ENCODE measurements at places on chromosomes 7 and 10.

DNA sequence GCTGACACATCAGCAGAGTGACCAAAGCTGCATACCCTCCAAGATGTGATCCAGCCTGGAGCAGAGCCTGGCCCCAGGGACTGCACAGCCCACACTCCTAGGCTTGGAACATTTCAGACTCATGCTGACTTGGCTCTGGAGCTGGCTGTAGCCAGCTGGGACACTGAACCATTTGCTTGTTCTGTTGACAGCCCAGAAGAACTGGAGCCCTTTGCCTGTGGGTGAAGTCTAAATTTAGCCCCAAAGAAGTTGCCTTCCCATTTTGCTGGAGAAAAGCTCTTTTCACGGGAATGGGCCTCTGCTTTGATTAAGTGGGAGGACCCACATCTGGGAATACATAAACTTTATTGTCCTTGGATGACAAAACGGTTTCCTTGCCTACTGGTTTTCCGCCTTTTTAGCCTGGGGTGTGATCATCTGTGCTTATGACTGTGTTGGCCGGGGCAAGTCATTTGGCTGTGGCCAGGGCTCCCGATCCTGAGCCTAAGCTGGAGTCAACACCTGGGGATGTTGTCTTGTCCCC, 186.2 kb upstream of the BMPER start:
- no peak for DNase-seq

GRCh38 chr10:119348516-119349240, 141.3 kb downstream of the GRK5 start:
- no peak for DNase-seq

DNA sequence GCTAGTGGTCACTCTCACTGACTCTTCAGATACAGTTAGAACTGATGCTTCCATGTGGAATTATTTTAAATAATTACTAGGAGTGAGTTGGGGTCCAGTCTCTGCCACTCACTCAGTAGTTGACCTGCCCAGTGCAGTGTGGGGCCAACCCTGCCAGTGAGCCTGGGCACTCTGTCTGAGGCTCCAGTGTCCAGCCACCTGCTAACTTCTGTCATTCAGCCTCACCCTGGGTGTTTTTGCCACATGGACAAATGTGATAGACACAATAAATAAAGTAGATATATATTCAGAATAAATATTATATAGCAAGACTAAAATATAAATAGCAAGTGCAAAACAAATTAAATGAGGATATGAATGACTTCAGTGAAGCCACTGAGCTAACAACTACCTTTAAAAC, 7.2 kb downstream of the INSYN2A start:
- no peak for DNase-seq

- no peak for DNase-seq
These were observed 26.9 kb downstream of the WIPI2 start for GRCh38 chr7:5216931-5217330.

GRCh38 chr10:69845574-69846292, 44.0 kb downstream of the COL13A1 start:
- no peak for DNase-seq

GRCh38 chr10:6220418-6221191, 17.9 kb downstream of the PFKFB3 start:
- DNase-seq = no peak

DNA sequence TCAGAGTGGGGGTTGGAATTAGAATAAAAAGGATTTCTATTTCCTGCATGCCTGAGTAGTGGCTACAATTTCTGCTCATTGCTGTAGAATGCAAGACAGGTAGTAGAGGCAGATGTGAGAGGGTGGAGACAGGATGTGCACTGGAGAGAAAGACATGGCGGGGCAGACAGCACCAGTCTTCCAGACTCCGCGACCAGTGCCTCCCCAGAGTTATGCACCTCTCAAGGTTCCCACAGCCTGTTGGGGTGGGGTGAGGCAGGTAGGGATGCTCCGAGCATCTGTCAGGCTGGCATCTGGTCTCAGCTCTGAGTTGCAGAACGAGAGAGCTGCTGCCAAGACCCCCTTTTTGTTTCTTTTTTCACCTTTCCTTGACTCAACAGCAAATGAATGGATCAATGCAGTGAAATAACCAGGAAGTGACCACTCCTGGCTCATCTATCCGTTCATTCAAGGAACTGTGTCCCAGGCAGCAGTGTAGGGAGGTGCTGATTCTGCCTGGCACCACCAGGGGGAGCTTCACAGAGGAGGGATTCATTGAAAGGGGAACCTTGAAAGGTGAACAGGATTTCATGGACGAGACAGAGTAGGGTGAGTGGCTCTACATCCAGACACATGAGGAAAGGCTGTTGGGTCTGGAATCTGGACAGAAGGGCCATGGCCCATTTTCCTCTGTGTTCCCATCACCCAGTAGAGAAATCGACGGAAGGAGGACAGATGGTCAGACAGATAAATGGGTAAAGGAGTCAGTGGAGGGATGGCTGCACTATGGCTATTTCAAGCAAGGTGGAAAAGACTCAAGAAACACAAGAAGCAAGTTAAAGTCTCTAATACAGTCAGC, 17.2 kb upstream of the SLC18A3 start:
- peak; percentile 79 for DNase-seq

DNA sequence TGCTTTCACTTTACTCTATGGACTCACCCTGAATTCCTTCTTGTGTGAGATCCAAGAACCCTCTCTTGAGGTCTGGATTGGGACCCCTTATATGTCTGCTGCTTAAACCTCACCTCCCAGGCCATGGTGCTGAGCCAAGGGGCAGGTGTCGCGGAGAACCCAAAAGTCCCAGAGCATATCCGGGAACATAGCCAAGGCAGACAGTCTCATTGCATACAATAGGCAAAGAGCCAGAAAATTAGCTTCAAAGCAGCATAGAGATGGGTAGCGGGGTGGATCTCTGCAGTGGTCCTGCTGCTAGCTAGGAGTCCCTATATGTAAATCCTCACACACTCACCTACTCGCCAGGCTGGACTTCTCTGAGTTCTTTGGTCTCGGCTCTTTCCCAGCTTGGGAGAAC, 5.5 kb downstream of the CCL24 start:
- no peak for DNase-seq

DNA sequence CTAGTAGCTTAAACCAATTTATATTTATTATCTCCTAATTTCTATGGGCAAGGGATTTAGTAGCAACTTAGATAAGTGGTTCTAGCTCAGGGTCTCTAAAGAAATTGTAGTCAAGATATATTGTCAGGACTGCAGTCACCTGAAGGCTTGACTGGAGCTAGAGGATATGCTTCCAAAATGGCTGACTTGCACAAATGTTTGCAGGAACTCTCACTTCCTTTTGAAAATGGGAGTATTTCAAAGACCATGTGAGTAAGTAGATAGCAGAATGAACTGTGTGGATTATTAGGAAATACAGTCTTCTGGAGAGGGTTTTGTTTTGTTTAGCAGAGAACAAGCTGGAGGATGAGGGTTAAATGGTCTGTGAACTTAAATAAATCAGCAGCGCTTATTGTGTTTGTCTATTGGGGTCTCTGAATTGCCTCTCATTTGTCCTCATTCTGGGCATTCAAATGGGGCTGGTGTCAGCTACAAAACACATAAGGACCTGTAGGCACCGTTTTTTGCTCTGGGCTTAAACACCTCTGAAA, 524.6 kb downstream of the LRMDA start:
- DNase-seq = no peak

- DNase-seq = no peak
These were observed 146.3 kb upstream of the NPS start for GRCh38 chr10:127402596-127403409.

- DNase-seq = no peak
These were observed 17.4 kb downstream of the TMEM273 start for GRCh38 chr10:49170632-49171325.

DNA sequence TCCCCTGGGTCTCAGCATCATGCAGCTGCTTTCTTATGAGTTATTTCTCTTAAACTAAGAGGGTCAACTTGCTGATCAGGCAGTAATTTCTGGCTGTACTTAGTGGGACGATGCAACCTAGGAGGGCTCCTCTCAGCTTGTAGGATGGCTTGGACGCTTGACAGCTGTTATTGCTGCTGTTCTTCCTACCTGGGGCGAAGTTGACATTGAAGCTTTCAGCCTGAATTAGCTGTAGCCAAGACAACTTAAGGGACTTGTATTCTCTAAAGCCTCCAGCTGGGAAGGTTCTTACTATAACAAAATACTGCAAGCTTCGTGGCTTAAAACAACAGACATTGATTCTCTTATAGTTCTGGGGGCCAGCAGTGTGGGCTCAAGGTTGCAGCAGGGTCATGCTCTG, 224.9 kb downstream of the ACTR3B start:
- no peak for DNase-seq

DNA sequence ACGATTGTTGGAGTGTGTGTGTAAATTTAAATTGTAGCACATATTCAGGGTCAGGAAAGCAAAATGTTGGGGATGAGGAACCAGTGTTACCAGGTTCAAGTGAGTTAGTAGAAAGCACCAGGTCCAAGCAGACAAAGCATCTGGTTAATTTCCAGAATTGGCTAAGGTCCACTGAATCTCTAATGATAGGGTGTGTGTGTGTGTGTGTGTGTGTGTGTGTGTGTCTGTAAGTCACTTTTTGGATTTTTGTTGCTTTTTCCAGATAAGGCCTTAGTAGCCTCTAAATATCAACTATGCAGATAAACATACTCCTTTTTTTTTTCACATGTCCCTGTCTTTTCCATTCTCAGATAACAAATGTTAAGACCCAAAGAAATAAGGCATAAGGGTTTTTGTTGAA, 36.6 kb upstream of the FMC1 start:
- DNase-seq = no peak

GRCh38 chr7:47186316-47186715, 395.6 kb downstream of the TNS3 start:
- DNase-seq = no peak

DNA sequence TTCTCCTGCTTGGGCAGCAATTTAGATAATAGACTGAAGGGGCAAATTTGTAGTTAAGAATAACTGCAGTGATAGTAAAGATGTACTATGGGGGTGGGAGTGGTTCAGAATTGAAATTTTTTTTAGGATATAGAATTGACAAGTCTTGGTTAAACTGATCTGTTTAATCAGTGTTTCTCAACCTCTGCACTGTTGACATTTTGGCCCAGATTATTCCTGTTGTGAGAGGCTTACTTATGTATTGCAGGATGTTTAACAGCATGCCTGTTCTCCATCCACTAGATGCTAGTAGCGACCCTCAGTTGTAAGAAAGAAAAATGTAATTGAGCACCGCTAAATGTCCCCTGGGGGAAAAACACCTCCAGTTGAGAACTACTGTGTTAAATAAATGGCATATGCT, 176.5 kb downstream of the CCDC7 start:
- DNase-seq = no peak

DNA sequence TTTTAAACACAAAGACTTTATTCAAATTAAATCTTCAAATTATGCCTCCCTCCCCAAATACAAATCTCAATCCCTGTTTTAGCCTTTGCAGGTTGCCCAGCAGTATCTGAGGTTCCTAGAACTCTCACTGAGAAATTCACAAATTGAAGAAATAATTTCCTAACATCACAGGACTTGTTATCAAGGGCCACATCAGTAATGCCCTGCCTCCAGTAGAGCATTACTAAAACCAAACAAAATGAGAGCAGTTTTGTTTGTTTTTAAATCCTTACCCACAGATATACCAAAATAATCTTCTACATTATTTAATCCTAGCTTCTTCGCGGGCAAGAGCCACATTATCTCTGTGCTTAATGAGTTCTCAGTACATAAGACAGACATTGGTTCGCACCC, 152.2 kb downstream of the SGMS1 start:
- DNase-seq = no peak

DNA sequence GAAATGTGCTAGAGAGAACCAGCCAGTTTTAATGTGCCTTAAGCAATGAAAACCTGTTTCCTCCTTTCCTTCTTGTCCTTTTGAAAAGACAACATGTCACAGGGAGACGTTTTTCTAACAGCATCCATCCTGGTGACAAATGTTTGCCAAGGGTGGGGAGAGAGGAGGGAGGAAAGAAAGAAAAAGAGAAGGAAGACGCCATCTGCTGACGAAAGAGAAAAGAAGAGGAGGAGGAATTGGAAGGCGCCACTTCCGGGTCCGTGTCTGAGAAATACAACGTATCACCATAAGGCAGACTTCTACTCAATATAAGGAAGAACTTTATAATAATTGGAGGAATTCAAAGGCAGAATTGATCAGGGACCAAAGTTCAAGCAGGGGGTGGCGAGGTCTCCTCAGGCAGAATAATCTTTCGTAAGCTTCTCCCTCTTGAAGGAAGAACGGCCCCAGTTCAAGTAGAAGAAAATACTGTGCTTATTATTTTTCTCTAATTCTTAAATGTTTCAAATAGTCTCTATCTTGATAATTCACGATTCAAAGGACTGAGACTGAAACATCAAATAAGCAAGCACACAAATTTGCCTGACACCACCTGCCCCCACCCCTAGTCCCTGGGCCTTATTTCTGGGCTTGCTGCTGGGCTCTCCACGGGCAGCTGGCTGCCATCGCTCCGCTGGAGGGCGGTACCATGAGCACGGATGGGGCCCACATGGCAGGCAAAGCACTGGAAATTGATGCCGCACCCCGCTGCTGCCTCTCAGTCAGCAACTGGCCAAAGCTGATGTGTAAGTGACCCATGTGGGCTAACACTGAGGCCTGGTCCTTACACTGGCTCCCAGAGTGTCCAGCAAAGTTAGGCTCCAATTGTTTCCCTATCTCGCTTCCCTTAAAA, 273.7 kb upstream of the KLF14 start:
- DNase-seq = peak; percentile 50

DNA sequence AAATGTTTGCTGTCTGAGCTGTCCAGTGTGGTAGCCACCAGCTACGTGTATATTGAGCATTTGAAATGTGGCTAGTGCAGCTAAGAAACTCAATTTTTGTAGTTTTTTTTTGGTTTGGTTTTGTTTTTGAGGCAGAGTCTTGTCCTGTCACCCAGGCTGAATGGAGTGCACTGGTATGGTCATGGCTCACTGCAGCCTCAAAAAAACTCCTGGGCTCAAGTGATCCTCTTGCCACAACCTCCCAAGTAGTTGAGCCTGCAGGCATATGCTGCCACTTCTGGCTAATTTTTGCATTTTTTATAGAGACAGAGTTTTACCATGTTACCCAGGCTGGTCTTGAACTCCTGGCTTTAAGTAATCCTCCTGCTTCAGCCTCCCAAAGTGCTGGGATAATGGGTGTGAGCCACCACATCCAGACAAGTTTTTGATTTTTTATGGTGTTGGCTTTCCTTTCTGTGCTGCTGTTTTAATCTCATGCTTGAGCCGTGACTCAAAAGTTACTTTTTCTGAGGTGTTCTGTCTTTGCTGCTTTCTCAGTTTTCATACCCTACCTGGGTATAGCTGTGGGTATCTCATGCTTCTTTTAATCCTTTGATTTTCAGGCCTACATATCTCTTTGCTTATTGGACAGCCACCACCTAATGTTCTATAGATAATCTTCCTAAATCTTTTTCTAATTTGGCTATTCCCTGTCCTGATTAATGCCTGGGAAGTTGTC, 16.0 kb downstream of the WAC start:
- no peak for DNase-seq

- peak; percentile 96 for DNase-seq
These were observed 25.8 kb downstream of the KCTD7 start for GRCh38 chr7:66654275-66655112.

- no peak for DNase-seq
These were observed 61.1 kb downstream of the GRID1 start for GRCh38 chr10:86305521-86305920.
